Thymus (tissue), 14 donors: ENCODE measurements at places on chromosomes 7 and 10.

GRCh38 chr10:96565774-96566173 is 21.0 kb downstream of the TM9SF3 start:
- no peak overlapping the region for H3K27ac ChIP-seq
- no peak overlapping the region for H3K4me3 ChIP-seq
- peaks cover 39% of the 10 kb centered on the region for H3K36me3 ChIP-seq
- no peak for DNase-seq
- H3K4me1 ChIP-seq, result no peaks in the 10 kb centered on the region

- DNase-seq, result no peak
- H3K4me3 ChIP-seq, result no peak overlapping the region
- H3K27ac ChIP-seq, result no peak overlapping the region
- peaks cover 1% of the 10 kb centered on the region for H3K27me3 ChIP-seq
These were observed 67.9 kb upstream of the SMNDC1 start for GRCh38 chr10:110372656-110373055.

- H3K4me3 ChIP-seq, result no peak overlapping the region
- H3K36me3 ChIP-seq, result no peaks in the 10 kb centered on the region
- no peak for DNase-seq
These were observed 17.5 kb downstream of the STEAP1B start for GRCh38 chr7:22482503-22482902.

GRCh38 chr7:25949736-25950487 is 202.1 kb upstream of the NFE2L3 start:
- peaks cover 32% of the 10 kb centered on the region for H3K4me1 ChIP-seq
- H3K27me3 ChIP-seq, result no peaks in the 10 kb centered on the region

GRCh38 chr10:33487014-33487776 is 152.7 kb upstream of the NRP1 start:
- H3K27me3 ChIP-seq, result no peaks in the 10 kb centered on the region
- H3K4me1 ChIP-seq, result no peaks in the 10 kb centered on the region
- H3K36me3 ChIP-seq, result no peaks in the 10 kb centered on the region

DNA sequence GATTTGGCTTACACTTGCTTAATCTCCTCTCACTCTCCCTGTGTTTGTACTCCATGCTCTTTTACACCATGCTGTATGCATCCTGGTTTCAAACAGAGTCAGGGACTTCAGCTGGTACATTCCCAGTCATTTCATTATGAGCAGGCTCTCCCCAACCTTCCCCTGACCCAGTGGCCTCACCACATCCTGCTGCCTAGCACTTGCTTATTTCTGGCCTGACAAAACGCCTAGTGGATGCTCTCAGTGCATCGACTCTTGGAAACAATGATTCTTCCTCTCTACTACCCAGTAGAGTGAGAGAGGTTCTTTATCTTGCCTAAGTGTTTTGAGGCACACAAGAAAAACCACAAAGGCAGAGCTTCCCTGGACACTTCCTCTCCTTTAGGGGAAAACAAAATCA is 63.4 kb downstream of the CAV1 start:
- no peaks in the 10 kb centered on the region for H3K27me3 ChIP-seq
- no peaks in the 10 kb centered on the region for H3K36me3 ChIP-seq
- DNase-seq, result no peak
- H3K4me1 ChIP-seq, result no peaks in the 10 kb centered on the region
- H3K27ac ChIP-seq, result no peak overlapping the region
- H3K4me3 ChIP-seq, result no peak overlapping the region

DNA sequence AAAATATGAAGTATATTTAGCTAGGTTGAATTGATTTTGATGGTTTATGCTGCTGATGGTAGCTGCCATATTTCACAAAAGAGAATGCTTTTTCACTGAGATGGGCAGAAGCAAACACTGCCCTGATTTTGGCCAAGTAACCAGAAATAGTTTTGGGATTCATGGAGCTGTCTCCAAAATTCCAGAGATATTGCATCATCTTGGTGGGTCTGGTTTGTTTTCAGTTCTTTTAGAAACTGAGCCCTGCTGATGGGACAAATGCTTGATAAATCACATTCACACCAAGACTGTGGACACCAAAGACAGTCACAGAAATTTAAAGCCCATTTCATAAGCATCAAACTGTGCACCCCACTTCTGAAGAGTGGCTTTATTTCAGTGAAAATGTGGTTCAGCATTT is 140.5 kb downstream of the BICC1 start:
- H3K36me3 ChIP-seq, result no peaks in the 10 kb centered on the region
- no peak overlapping the region for H3K27ac ChIP-seq
- no peaks in the 10 kb centered on the region for H3K27me3 ChIP-seq
- H3K4me1 ChIP-seq, result no peaks in the 10 kb centered on the region
- H3K4me3 ChIP-seq, result no peak overlapping the region
- no peak for DNase-seq

- no peak overlapping the region for H3K27ac ChIP-seq
- no peak for DNase-seq
- H3K36me3 ChIP-seq, result peaks cover 18% of the 10 kb centered on the region
- no peaks in the 10 kb centered on the region for H3K27me3 ChIP-seq
- H3K4me1 ChIP-seq, result peaks cover 11% of the 10 kb centered on the region
These were observed 95.1 kb upstream of the SAMD8 start for GRCh38 chr10:75016325-75016724.

DNA sequence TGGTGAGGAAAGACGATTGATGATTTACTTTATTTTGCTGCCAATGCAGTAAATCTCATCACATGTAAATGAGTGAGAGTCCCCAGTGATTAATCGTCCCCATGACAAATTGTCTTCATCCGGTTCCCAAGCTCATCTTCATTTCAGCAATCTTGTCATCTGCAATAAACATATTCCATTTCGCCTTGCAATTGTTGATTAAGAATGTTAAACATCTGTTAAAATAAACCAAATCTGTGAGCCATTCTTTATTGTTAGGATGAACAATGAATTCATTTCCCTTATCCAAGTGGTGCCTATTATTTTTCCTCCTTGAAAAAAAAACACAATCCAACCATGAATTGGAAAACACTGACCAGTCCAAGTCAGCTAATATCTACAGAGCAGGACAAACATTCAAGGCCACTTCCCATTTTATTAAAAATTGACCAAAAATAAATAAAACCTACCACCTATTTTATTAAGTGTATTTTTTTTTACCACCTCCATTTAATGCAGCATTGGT is 36.5 kb downstream of the NPS start:
- no peak overlapping the region for H3K4me3 ChIP-seq
- H3K27me3 ChIP-seq, result no peaks in the 10 kb centered on the region
- no peak for DNase-seq
